Fibroblast of skin of scalp (primary cell): ENCODE measurements at places on chromosomes 7 and 10.

DNA sequence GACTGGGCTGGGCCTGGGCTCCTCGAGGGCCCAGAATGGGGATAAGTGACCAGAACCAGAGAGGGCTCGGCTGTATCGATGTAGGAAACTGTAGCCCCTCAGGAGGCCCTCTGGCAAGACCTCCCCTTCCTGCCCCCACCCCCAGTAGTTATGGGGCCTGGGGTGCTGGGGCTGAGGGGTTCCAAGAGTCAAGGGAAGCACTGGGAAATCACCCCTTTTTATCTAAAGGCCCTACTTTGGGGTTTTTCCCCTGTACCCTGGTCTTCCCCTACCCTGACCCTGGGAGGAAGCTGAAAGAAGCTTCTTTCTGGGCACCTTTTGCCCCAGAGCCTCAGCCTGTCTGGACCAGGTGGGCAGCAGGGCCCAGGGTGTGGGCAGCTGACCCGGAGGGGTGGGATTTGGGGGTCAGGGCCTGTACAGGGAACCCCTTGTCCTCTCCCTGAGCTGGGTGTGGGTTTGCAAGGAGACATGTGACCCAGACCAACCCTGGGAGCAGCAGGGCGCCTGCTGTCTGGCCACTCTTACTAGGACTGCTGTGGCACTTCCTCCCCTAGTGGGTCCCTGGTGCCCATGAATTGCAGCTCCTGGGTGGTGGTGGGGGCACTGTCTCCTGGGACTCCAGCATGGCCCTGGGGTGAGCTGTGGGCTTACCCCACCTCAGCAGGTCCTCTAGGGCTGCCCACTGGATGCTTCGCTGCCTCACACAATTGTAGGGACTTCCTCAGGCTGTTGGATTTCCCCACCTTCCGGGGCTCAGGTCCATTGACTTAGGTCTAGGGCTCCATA lies 1.5 kb downstream of the IRF5 start:
- DNase-seq, result no peak

- peak; percentile 83 for DNase-seq
Observed at GRCh38 chr10:13614530-13615332, 28.0 kb downstream of the PRPF18 start.

GRCh38 chr7:55992346-55992745 lies 28.0 kb downstream of the NIPSNAP2 start:
- DNase-seq, result no peak

GRCh38 chr10:114504769-114505579 lies 100.7 kb upstream of the AFAP1L2 start:
- peak; percentile 78 for DNase-seq

- no peak for DNase-seq
Observed at GRCh38 chr7:9091282-9091681, 657.9 kb downstream of the NXPH1 start.
